ENCODE measurements at places on chromosomes 12 and 14.

DNA sequence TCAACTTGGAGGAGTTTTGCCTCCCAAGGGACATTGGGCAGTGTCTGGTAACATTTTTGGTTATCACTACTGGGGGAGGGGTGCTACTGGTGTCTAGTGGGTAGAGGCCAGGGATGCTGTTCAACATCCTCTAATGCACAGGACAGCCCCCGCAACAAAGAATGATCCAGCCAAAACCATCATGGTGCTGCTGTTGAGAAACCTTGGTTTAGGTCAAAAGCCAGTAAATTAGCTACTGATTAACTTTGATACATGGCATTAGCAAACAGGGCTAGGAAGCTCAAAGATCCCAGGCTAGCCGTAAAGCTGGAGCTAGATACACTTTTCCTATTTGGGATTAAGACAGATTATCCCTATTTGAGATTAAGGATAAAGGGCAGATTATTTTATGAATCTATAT lies 8.8 kb downstream of the ALKBH2 start:
- DNase-seq = no peak

DNA sequence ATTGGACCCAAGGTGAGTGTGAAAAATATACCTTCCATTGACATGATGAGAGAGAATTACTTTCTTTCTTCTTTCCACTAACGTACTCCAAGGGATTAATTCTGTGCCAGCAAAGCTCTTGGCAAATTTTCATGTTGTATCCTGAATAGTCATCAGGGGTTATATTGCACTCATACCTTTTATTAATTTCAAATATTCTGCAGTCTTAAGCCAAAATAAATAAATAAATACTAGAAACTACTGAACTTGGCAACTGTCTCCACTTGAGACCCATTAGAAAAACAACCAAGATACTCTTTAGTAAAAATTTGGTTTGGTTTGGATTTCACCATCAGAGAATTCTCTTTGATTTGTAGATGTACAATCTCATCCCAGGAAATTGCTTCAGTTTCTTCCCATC lies 22.1 kb upstream of the CLEC14A start:
- no peak for DNase-seq

DNA sequence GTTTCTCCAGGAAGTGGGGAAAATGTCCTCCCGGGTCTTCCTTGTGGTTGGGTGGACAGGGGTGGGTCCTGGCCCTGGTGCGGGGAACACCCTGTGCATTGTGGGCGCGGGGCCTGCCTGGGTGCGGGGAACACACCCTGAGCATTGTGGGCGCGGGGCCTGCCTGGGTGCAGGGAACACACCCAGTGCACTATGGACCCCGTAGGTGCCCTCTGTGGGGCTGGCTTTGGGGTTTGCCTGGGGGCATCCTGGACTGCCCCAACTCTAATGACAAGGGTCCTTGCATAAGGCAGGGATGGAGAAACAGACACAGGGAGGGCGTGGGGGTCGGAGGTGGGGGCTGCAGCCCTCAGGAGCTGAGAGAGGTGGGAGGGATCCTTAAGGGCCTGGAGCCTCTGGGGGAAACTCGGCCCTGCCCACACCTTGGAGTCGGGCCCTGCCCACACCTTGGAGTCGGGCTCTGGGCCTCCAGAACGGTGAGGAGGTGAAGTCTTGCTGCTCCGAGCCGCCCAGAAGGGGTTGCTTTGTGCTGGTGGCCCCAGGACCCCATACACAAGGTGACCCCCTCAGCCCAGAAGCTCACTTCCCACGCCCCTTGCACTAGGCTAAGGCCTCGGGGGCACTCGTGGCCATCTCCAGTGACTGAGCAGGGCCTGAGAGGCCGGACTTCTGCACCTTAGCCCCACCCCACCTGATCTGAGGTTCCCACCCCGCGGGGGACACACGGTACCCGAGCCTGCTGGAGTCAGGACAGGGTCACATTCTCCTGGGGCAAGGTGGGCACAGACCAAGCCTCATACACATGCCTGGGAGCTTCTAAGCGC lies 69.3 kb downstream of the GALNT9 start:
- DNase-seq = no peak

GRCh38 chr14:70359076-70359424 lies 433 bp downstream of the COX16 start:
- DNase-seq = no peak

GRCh38 chr12:108561852-108562347 lies 496 bp upstream of the ISCU start:
- DNase-seq = no peak

DNA sequence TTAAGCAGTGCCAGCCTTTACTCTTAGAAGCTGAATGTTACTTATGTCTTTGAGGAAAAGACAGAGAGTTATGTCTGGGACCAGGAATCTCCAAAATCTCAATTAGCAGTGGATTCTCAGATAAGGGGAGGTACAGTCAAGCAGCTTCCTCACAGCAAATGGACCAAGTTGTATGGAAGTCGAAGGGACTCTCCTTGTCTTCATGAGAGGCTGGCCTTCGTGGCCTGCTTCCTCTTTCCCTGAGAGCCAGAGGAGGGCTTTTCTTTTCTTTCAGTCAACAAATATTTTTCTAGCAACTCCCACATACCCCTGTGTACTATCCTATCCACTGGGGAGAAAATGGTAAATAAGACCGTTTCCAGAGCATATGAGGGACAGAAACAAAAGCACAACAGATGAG lies 6.6 kb upstream of the WNT5B start:
- peak; percentile 26 for DNase-seq

- no peak for DNase-seq
Measured at GRCh38 chr12:84804691-84805473, 107.7 kb downstream of the SLC6A15 start.

- peak; percentile 21 for DNase-seq
Measured at GRCh38 chr14:102579696-102580549, 12.5 kb upstream of the RCOR1 start.

DNA sequence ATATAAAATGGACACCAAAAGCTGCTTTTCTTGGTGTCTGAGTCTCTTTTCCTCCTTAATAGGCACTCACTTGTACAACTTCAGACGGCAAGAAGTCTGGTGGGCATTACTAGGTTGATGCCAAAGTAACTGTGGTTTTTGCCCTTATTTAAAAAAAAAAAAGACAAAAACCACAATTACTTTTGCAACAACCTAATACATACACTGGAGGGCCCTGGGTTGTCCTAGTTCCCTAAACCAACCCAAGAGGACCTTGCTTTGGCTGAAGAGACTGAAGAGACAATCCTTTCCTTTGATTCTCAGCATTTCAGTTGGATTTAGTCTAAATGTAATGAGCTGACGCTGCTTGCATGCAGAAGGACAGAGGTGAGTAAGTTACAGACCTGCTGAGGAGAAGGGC lies 16.2 kb upstream of the PLEKHG3 start:
- peak; percentile 48 for DNase-seq
